Stimulated activated CD8-positive, alpha-beta memory T cell treated with anti-CD3 and anti-CD28 coated beads, Interleukin-12 subunit alpha, Interleukin-12 subunit beta, amount 100 ng/mL, for 4 hours (primary cell): ENCODE measurements at places on chromosomes 1 and 21.

GRCh38 chr1:3126756-3127678 lies 58.0 kb downstream of the PRDM16 start:
- no peak for DNase-seq

DNA sequence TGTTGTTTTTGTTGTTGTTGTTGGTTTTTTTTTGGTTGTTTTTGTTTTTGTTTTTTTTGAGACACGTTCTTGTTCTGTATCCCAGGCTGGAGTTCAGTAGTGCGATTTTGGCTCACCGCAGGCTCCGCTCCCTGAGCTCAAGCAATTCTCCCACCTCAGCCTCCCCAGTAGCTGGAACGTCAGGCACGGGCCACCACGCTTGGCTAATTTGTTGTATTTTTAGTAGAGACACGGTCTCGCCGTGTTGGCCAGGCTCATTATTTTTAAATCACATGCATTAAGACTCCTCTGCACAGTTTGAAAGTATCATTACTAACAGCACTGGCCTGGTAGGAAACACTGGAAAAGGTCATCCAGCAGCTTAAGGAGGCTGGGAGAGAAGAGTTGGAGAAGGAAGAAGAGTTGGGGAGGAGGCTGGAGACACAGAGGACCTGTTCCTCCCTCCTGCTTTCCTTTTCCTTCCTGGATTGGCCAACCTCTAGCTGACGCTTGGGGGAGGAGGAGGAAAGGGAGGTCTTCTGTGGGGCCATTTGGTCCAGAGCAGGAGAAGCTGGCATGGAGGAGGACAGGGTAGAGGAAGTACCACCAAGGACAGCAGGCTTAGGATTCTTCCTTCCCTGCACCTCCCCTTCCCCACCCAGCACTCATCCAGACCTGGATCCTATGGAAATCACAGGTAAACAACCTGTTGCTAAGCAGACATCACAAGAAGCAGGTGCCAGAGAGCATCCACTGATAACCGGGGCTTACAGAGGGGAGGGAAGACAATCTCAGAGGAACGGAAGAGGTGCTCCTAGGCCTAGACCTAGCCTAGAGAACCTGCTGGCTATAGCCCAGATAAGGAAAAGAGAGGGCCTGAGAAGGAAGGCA lies 71.9 kb upstream of the GOLT1A start:
- DNase-seq: no peak

GRCh38 chr1:159152031-159152430 lies 19.4 kb upstream of the CADM3 start:
- DNase-seq: no peak

- no peak for DNase-seq
Measured at GRCh38 chr1:119778886-119779560, 10.3 kb upstream of the HMGCS2 start.

GRCh38 chr1:86754265-86754974 lies 50.0 kb downstream of the SH3GLB1 start:
- no peak for DNase-seq

GRCh38 chr1:18556364-18556763 lies 74.3 kb upstream of the PAX7 start:
- no peak for DNase-seq

DNA sequence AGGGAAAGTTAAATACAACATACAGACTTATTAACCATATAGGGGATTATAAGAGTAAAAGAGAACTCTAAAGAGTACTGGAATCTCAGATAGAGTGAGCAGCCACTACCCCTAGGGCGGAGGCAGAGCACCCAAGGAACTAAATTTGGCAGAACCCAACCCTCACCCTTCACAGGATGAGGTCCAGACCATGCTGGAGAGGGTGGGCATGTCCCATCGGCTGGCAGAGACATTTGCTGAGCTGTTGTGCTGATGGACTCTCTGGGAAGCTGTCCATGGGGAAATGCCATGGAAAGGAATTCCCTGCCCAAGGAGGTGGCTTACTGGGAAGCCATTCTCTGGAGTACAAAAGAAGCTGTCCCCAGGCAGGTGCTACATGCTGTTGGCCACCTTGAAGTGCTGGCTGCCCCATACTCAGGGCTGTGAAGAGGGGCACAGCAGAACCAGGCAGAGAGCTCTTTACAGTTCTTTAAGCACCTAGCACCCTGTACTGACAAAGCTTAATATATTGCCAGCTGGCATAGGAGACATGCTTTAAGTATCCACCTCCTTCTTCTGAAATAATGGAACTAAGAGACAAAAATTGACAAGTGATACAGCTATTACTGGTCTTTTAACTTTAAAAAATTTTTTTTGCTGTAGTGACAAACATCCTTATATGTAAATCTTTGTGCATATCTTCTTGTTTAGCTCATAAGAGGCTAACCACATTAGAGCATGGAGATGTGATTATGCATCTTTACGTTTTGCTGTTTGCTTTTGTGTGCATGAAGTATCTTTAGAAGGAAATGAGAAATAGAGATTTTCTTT lies 29.6 kb downstream of the TSNAX start:
- DNase-seq: no peak

- DNase-seq: no peak
Measured at GRCh38 chr1:2098839-2099785, 48.9 kb downstream of the PRKCZ start.

GRCh38 chr1:22563671-22564602 lies 648 bp downstream of the EPHA8 start:
- DNase-seq: no peak

- DNase-seq: no peak
Measured at GRCh38 chr1:204413170-204413535, 1.5 kb upstream of the PPP1R15B start.

GRCh38 chr1:88801575-88802208 lies 89.7 kb downstream of the GTF2B start:
- DNase-seq: no peak

DNA sequence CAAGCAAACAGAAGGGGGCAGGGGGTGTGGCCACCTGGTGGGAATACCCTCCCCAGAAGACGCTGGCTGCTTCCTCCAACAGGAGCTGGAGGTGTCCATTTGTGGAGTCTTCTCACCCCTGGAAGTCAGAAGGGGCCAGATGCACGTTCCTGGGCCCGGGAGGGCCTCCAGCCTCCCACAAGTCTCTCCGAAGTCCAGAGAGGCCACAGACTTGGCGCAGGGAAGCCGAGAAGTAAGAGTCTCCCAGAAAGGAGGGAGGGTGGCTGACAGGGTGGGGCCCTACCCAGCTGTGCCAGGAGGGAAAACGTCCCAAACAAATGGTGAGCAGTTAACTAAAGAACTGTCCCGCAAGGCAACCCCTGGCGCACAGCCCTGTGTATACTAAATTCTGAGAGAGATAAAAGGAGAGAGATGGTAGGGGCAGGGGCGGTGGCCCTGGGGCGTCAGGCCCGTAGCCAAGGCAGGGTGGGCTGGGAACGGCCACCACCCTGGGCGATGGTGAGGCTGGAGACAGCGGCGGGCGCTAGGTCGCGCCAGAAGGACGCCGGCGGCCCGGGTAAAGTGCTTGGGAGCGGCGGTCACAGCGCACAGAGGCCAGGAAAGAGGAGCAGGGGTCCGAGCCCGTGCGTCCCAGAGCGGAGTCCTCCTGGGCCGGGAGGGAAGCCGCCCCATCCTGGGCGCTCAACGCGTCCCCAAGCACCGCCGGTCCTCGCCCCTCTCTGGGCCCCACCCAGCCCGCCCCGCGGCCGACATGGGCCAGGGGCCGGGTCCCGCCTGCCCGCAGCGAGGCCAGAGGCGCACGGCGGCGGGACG lies 1.2 kb downstream of the CHD5 start:
- no peak for DNase-seq

DNA sequence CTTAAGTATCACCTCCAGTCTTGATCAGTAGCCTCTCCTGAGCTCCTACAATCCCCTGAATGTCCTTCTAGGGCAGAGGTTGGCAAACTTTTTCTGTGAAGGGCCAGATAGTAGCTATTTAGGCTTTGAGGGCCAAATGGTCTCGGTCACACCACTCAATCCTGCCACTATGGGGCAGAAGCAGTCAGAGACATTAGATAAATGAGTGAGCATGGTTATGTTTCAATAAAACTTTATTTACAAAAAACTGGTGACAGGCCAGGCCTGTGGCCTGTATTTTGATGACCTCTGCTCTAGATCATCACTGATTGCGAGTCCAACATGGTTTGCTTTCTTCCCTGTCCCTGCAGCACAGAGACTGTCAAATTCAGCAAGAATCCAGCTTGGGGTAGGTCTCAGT lies 36.3 kb downstream of the LRP8 start:
- no peak for DNase-seq

DNA sequence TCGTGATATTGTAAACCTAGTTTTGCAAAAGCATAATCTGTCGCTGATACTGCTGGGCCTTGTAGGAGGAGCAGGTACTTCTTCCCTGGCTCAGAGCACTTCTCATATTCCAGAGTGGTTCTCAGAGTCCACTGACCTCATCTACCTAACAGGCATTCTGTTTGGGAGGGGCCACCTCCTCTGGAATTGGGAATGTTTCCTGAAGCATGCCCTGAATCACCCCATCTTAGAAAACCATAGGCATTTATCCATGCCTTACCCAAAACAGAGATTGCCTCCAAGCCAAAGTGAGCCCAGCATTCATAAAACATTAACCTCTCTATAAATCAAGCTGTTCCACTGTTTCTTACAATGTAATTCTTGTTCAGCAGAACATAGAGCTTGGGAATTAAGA lies 35.1 kb downstream of the SLC44A3 start:
- no peak for DNase-seq

GRCh38 chr1:11308699-11309224 lies 35.8 kb downstream of the UBIAD1 start:
- DNase-seq: no peak

DNA sequence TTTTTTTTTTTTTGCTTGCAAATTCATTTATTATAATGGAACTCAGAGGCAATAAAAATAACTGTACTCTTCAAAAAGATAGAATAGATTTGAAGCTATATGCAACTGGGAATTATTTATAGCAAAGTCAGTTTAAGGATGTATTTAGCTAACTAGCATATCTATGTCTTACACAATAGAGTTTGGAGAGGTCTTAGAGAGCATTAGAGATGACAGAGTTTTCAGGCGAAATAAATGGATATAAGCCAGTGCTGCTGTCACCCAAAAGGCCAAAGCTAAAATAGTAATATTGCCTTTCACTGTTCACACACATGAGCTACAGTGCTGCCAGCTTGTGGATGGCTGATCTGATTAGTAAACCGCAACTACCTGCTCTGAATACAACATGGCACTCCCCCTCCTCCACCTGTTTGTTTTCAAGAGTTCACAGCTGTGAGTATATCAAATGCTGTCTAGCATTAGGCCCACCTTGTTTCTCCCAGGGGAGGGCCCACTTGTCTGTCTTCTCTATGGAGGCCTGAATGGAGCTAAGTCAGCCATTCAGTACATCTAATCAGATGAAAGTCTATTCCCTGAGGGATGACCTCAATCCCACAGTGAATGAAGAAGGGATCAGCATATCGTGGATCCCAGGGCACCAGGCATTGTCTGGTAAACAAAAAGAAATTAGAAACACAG lies 25.2 kb upstream of the SSX2IP start:
- no peak for DNase-seq

- no peak for DNase-seq
Measured at GRCh38 chr1:64975740-64976139, 9.4 kb upstream of the JAK1 start.

DNA sequence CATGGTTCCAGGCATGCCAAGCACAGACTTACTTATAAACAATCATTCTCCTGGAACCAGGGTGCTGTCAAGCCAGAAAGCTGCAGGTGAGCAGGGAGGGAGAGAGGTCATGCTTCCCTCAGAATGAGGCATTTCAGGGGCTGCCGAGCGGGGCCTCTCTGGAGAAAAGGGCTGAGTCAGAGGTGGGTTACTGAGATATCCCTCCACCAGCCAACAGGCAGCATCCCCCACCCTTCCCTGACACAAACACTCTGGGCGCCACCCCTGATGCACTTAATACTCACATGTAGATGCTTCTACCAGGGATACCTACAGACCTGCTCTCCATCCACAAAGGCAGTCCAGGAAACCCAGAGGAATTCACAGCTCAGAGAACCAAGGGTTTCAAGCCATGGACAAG lies 13.1 kb downstream of the STK40 start:
- no peak for DNase-seq

GRCh38 chr1:93591676-93592550 lies 89.7 kb downstream of the BCAR3 start:
- DNase-seq: no peak

GRCh38 chr1:221822591-221822990 lies 80.7 kb upstream of the DUSP10 start:
- DNase-seq: no peak
